ENCODE measurements at places on chromosomes 1 and 21.

- no peak for DNase-seq
- no peak overlapping the region for H3K4me3 ChIP-seq
- H3K27me3 ChIP-seq: peaks cover 47% of the 10 kb centered on the region
Observed at GRCh38 chr1:36804669-36805314, 229.5 kb downstream of the GRIK3 start.

GRCh38 chr1:111904478-111905218 lies 84.8 kb downstream of the KCND3 start:
- DNase-seq: no peak
- no peaks in the 10 kb centered on the region for H3K4me1 ChIP-seq
- no peak overlapping the region for H3K4me3 ChIP-seq
- no peak overlapping the region for H3K27ac ChIP-seq
- peaks cover 62% of the 10 kb centered on the region for H3K27me3 ChIP-seq

- no peaks in the 10 kb centered on the region for H3K36me3 ChIP-seq
- H3K27ac ChIP-seq: peak overlapping the region; percentile 67
- no peak for DNase-seq
- peaks cover 64% of the 10 kb centered on the region for H3K4me1 ChIP-seq
- H3K4me3 ChIP-seq: no peak overlapping the region
- H3K27me3 ChIP-seq: no peaks in the 10 kb centered on the region
Observed at GRCh38 chr1:21931171-21932093, 5.7 kb downstream of the HSPG2 start.

DNA sequence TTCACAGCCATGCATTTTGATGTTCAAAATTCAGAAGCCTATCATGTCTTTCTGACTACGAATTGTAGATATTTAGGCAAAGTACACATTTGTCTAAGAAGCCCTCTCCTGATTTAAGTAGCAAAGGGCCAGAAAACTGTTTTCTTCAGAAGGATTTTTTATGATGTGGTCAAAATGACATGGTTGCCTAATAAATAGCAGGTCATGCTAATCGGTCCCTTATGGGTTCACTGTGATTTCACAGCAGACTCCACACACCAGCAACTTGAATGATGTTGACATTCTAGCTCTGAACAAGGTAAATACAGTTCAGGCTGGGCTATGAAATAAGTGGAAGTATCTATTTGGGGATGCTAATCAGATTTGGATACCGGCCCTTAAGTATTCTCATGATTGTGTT lies 178.7 kb upstream of the DPYD start:
- no peak overlapping the region for H3K27ac ChIP-seq
- H3K4me3 ChIP-seq: no peak overlapping the region
- no peaks in the 10 kb centered on the region for H3K27me3 ChIP-seq
- no peak for DNase-seq

- H3K4me3 ChIP-seq: no peak overlapping the region
- H3K36me3 ChIP-seq: no peaks in the 10 kb centered on the region
- H3K27ac ChIP-seq: no peak overlapping the region
- H3K4me1 ChIP-seq: no peaks in the 10 kb centered on the region
- peaks cover 4% of the 10 kb centered on the region for H3K27me3 ChIP-seq
Observed at GRCh38 chr1:114764689-114765088, 6.9 kb upstream of the CSDE1 start.

GRCh38 chr21:20944139-20944538 lies 54.1 kb upstream of the NCAM2 start:
- H3K4me3 ChIP-seq: no peak overlapping the region
- H3K27ac ChIP-seq: no peak overlapping the region
- no peaks in the 10 kb centered on the region for H3K27me3 ChIP-seq
- peaks cover 38% of the 10 kb centered on the region for H3K4me1 ChIP-seq

DNA sequence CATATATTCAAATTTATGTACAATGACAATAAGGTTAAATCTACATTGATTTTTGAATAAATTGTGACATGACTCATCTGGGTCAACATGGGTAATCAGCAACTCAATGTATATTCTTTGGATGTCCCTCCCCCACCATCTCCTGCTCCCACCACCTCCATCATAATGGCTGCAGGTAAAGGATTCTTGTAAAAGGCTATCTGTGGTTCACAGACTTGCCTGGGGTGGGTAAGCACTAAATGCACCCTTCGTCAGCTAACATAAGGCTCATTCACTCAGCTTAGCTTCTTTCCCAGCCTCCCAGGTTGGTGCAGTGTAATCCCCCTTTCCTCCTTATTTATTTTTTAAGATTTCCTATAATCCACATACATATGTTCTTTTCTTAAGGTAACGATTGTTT lies 355.7 kb upstream of the DPYD start:
- peaks cover 12% of the 10 kb centered on the region for H3K36me3 ChIP-seq
- DNase-seq: no peak
- H3K27ac ChIP-seq: no peak overlapping the region
- peaks cover 4% of the 10 kb centered on the region for H3K4me1 ChIP-seq

DNA sequence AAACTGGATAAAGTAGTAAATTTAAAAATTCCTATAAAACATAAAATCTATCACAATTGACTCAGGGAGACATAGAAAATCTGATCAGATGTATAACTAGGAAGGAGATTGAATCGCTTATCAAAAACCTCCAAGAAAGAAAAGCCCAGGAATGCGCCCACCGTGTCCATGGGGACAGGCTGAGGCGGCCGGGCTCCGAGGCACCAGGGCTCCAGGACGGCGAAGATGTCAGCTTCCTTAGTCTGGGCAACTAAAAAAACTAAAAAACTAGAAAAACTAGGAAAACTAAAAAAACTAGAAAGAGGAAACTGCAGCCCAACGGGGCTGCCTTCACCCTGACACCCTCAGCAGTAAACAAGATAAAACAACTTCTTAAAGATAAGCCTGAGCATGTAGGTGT lies 229.0 kb upstream of the RAB4A start:
- peaks cover 13% of the 10 kb centered on the region for H3K4me1 ChIP-seq
- no peak for DNase-seq
- no peak overlapping the region for H3K4me3 ChIP-seq
- peaks cover 9% of the 10 kb centered on the region for H3K36me3 ChIP-seq
- H3K27ac ChIP-seq: no peak overlapping the region

GRCh38 chr21:45867671-45868081 lies 113.9 kb upstream of the COL6A1 start:
- no peak overlapping the region for H3K27ac ChIP-seq
- H3K4me1 ChIP-seq: peaks cover 6% of the 10 kb centered on the region
- H3K27me3 ChIP-seq: peaks cover 31% of the 10 kb centered on the region
- no peak overlapping the region for H3K4me3 ChIP-seq
- H3K36me3 ChIP-seq: no peaks in the 10 kb centered on the region

GRCh38 chr1:151639466-151639865 lies 27.6 kb downstream of the SNX27 start:
- DNase-seq: no peak
- no peak overlapping the region for H3K27ac ChIP-seq
- H3K36me3 ChIP-seq: peaks cover 17% of the 10 kb centered on the region
- peaks cover 19% of the 10 kb centered on the region for H3K4me1 ChIP-seq
- no peaks in the 10 kb centered on the region for H3K27me3 ChIP-seq
- no peak overlapping the region for H3K4me3 ChIP-seq

DNA sequence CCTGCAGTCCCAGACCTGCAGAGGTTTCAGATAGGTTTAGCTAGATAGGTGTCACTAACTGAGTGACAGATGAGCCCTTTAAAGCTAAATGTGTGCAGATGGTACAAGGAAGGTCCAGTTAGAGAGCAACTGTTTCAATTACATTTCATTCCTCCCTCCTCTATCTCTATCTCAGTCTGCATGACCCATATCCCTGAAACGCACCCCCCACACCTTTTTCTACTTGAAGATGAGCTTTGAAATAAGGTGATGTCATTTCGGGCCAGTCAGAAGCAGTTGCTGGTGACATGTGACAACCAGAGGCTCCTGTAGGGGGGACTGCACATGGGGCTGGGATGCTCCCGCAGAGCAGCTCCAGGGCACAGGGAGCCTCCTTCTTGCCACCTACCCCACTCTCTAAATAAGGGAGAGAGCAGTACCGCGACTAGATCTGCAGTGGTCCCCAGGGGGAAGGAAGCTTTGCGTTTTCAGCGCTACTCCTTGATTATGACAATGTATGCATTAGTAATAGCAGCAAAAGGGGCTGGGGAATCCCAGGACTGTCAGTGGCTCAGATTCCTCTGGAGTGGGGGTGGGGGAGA lies 4.3 kb downstream of the ATP8B2 start:
- no peaks in the 10 kb centered on the region for H3K27me3 ChIP-seq
- peak overlapping the region; percentile 63 for H3K4me3 ChIP-seq
- peaks cover 27% of the 10 kb centered on the region for H3K4me1 ChIP-seq

Data from mesothelial cell of epicardium (in vitro differentiated cells).